ENCODE measurements at places on chromosomes 5 and 9.

- DNase-seq, result no peak
Measured at GRCh38 chr5:88944751-88945531, 62.0 kb upstream of the MEF2C start.

DNA sequence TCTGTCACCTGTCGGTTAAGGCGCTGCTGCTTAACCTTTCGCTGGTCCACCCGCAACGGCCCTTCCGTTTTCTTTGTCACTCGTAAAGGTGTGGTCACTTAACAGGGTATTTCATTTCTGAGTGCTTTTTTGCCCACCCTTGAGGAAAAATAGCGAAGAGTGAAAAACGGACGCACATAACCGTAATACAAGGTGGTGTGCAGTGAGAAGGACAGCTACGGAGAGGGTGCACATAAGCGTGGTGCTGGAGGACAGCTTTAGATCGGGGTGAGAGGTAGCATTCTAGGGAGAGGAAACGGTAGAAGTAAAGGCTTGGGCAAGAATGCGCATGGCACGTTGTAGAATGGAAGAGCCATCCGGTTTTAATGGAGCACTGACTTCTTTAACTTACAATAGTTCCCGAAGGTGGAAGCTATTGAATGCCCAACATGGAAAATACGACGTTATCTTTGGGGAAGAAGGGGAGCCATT, 761 bp downstream of the CCT5 start:
- no peak for DNase-seq

DNA sequence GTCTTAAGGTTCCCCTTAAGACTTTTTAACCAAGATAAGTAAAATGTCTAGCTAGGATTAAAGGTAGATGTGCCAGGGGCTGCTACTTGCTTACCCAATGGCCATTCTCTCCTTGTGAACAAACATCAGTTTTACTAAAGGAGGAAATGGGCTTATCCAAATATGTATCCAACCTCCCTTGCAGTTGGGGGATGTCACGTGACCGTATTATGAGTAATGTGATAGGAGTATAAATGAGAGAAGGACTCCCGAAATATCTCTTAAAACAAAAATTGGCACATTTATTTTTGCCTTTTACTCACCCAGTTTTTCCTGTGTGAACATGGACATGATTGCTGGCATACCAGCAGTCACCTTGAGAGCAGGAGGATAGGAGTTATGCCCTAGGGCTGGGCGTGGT, 247.9 kb downstream of the NFIB start:
- no peak for DNase-seq

DNA sequence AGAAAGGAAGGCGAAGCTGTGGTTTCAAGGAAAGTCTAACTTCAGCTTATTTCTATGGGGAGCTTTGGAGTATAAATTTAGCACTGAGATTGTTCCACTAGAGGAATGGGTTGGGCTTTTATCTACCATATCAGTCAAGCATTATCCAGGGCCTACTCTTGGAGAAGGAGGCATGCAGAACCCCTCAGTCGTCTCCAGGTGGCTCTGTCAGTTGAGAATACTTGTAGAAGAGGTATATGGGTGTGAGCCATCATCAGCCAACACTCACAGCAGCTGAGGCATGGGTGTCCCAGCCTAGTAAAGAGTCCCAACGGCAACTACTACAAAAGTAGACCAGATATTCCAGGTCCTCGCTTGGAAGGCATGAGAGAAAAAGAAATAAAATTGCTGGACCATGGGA, 548.5 kb upstream of the GRAMD2B start:
- no peak for DNase-seq

DNA sequence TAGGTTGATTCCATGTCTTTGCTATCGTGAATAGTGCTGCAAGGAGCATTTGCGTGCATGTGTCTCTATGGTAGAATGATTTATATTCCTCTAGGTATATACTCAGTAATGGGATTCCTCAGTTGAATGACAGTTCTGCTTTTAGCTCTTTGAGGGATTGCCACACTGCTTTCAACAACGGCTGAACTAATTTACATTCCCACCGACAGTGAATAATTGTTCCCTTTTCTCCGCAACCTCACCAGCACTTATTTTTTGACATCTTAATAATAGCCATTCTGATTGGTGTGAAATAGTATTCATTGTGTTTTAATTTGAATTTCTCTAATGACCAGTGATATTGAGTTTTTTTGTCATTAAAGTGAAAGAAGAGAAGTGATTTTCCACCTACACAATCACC, 18.5 kb downstream of the IFNA5 start:
- no peak for DNase-seq

DNA sequence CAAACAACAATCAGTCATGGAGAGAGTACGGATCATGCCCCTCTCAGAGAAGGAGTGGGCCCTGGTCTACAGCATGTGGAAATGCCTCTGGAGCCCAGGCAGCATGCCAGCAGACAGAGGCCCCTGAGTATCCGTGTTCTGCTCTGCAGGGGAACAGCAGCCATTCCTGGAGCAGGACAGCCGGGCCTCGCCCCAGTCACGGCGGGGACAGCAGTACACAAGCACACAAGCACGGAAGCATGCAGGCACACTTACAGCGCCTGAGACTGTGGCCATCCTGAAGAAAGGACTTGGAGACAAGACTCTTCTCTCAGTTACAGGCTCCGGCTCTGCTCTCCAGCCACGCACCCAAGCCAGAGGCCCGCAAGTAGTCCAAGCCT, 102.6 kb upstream of the ALDH1B1 start:
- DNase-seq, result no peak

DNA sequence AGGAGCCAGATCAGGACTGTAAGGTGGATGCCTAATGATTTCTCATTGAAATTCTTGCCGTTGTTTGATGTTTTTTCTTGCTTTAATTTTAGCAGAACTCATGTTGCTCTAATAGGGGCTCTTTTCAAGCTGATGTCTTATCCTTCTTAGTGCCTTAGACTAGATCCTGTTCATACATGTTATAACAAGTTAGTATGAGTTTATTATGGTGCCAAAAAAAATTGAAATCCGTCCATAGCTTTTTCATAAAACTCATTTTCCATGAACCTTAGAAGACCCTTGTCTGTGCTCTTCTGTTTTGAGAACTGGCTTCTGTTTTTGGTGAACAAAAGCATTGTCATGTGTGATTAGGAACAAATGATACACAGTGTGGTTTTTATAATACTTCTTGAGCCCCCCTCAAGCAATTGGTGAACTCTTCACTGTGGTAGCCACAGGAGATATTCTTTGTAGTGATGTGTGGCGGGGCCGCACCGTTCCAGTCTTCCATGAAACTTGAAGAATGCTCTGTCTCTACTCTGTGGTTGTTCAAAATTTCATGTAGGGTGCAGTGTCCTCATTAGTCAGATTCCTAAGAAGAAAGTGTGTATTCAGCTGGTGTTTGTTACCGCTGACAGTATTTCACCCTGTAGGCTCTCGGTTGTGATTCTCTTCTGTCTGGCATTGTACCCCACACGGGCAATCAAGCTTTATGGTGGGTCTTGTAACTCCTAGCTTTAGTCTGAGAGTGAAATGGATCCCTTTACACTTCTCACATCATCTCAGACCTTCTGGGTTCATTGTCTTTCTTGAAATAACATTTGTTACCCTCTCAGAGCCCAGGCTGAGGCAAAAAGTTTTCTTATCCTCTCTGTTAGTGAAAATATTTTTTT, 10.7 kb downstream of the OTULIN start:
- no peak for DNase-seq

- no peak for DNase-seq
Measured at GRCh38 chr5:73365301-73365853, 83.2 kb downstream of the FOXD1 start.

GRCh38 chr9:26229324-26230054, 551.2 kb upstream of the TUSC1 start:
- DNase-seq, result no peak

GRCh38 chr9:131732061-131732526, 7.8 kb downstream of the RAPGEF1 start:
- peak; percentile 20 for DNase-seq

GRCh38 chr5:1011226-1011631, 2.6 kb downstream of the NKD2 start:
- DNase-seq, result no peak

- DNase-seq, result no peak
Measured at GRCh38 chr5:159605585-159605984, 275.3 kb upstream of the IL12B start.

- no peak for DNase-seq
Measured at GRCh38 chr5:154506716-154507080, 28.7 kb upstream of the HAND1 start.

DNA sequence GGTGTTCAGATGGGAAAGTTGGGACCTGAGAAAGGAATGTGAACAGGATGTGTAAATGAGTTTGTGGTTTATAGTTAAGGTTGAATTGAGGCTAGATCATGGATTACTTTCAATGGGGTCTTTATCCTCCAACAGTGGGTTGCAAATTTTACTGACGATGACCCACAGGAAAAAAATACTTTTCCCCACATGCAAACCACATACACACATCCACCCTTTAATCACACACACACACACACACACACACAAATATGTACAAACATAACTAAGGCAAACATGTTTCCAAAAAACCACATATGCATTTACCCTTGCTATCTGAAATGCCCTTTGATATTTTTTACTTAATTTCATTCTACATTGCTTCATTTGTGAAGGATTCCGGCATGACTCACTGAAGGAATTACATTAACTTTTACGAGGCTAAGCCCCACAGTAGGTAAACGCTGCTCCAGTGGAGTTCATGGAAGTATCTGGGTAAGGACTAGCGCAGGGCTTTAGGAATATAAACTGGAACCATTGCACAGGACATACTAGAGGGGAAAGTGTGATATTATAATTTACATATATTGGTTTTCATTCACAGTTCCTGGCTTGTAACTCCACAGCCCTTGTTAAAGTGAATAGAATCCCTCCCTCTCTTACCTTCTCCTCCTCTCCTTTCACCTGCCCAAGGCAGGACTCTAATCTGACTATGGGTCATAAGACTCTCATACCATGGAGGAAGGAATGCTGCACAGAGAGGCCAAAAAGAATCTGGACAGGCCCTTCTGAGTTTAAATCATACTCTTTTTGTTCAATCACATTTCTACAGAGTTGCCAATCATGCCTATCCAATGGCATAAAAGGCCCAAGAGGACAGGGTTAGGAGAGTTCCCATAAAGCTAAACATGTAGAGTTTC, 8.5 kb upstream of the SPEF2 start:
- DNase-seq, result no peak
